ENCODE measurements at places on chromosomes 16 and 17. TPM values are rescaled to one million over a fixed set of nuclear protein-coding genes. Genes with fewer than 3 reads are reported as not detected.
A peak's percentile ranks its signal among the peaks of the same experiment; 100 is the strongest.

DNA sequence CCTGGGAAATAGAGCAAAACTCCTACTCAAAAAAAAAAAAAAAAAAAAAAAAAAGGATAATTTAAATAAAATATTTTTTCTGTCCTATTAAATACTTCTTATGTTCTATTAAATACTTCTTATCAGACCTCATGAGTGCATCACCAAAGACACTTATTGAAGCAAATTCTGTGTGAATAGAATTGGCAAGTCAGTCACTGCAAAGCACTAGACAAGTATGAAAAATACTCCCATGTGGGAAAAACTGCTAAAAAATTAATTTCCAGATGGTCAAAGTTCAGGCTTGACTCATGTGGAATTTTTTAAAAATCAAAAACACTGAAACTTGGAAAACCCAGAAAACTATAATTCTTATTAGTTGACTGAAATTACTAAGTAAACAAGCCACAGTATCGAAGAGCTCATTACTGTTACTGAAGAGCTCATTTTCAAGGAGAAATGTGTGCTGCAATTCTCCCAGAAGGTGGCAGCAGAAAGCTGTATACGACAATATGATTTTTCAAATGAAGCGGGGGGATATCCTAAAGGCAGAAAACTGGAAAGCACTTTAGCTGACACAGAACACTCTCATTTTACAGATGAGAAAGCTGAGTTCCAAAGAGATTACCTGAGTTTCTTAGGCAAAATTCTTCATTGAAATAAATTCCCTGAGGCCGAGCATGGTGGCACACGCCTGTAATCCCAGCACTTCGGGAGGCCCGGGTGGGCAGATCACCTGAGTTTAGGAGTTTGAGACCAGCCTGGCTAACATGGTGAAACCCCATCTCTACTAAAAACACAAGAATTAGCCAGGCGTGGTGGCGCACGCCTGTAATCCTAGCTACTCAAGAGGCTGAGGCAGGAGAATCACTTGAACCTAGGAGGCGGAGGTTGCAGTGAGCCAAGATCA, 15.9 kb upstream of the FBXO47 start:
- H3K36me3 ChIP-seq, result no peaks in the 10 kb centered on the region
- H3K27me3 ChIP-seq, result no peaks in the 10 kb centered on the region
- no peak for DNase-seq
- no peak overlapping the region for H3K27ac ChIP-seq
- no peaks in the 10 kb centered on the region for H3K4me1 ChIP-seq

DNA sequence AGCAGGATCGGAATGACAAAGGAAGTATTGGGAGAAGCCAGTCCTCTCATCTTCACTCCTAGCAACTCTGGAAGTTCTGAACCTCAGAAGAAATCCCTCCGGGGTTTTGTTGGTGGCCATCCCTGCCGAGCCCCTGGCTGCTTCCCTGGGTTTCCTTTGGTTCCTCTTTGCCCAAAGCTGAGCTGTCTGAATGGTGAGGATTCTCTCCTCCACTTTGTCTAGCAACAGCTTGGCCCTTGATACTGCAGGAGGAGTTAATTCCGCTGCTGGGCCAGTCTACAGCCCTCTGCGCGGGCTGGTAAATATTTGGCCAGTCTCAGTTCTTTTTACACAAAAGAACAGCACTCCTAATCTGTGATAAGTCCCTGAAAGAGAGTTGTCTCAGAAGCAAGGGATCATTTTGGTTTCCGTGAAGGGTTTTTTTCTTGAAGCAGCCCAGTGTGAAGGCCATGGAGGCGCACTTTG, 170.9 kb downstream of the RAB11FIP4 start:
- peak; percentile 22 for DNase-seq
- H3K4me3 ChIP-seq, result no peak overlapping the region

DNA sequence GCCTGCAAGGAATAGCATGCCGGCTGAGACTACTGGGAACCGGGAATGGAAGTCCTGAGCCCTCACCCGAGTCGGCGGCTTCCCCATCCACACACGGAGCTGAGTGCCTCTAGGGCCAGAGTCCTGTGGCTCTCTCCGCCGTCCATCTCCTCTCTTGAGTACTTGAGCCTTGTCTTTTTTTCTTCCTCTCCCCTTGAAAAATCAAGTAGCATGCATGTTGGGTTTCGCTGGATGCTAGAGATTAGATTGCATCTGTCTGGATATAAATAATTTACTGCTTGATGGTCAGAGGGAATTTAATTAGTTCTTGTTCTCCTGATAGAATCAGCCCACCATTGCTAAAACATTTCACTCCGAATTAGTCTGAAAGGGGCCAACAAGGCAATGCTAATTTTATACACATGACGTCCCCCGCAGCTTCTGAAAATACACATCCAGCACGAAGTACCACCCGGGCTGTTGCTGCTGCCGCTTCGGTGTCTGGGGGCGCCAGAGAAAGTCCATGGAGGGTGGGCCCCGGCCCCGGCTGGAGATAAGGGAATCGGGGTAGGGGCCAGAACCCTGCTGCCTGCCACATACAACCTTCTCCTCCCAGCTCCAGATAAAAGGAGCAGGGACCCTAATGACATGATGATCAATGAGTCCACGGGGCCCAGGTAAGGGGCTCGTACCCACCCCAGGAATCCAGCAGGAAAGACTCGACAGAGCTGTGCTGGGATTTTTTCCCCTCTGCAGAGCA, 48.5 kb downstream of the RBFOX3 start:
- DNase-seq, result no peak
- no peak overlapping the region for H3K4me3 ChIP-seq
- no peaks in the 10 kb centered on the region for H3K27me3 ChIP-seq
- no peaks in the 10 kb centered on the region for H3K36me3 ChIP-seq

DNA sequence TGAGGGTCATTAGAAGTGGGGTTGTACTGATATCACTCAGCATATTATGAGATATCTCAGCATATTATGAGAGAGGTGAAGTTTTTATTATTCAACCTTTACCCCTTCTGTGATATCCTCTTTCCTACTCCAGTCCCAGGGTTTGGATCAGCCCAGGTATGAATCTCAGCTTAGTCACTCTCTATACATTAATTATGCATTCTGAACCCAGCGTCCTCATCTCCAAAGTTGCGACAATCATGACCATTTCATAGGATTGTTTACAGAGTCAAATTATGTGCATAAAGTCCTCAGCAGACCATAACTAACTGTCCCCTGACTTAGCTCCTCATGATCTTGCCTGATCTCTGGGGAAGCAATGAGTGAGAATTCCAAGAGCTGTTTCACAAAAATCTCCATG, 20.5 kb upstream of the BLMH start:
- no peak overlapping the region for H3K4me3 ChIP-seq
- DNase-seq, result no peak
- no peaks in the 10 kb centered on the region for H3K36me3 ChIP-seq
- no peaks in the 10 kb centered on the region for H3K27me3 ChIP-seq

Gene DOC2A
- total RNA-seq, result 0.23 TPM

Gene TBKBP1
- 13.2 TPM for total RNA-seq

Gene ARHGAP44
- 7.4 TPM for total RNA-seq
